NCI-H2107 (cell line): ENCODE measurements at places on chromosomes 7 and 10.

DNA sequence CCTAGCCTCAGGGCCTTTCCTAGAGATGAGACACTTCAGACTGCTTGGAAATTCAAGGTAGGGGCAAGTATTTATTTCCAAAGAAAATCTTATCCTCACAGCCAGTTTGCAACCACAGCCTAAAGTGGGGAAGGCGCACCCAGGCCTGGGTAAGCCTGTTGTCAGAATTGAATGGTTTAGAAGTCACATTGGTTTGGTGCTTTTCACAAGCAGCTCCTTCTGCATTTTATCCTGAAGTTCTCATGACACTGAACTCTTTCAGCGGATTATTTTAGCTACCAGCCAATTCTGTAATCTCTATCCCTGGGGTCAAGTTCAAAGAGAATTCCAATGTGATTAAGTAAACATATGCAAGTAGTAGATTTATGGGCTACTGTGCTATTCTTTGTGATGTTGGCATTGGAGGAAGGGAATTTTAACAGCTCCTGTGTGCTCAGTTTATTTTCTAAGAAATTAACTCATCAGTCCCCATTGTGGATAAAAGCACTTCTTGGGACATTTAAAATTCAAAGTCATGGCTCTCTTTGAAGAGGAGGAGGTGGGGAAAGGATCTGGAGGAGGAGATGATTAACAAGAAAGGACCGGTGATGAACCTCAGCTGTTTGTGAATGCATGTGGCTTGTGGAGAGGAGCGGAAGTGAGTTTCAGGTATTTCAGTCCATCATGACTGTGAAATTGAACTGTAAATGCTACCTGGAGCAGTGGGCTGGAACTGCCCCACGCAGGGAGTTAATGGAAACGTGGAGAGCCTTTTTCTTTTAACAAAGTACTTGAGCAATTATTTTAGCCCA, 90.2 kb upstream of the CACUL1 start:
- no peak for DNase-seq

GRCh38 chr7:35331730-35332678, 78.1 kb upstream of the TBX20 start:
- no peak for DNase-seq

GRCh38 chr7:2521341-2521745, 1.8 kb downstream of the LFNG start:
- no peak for DNase-seq

DNA sequence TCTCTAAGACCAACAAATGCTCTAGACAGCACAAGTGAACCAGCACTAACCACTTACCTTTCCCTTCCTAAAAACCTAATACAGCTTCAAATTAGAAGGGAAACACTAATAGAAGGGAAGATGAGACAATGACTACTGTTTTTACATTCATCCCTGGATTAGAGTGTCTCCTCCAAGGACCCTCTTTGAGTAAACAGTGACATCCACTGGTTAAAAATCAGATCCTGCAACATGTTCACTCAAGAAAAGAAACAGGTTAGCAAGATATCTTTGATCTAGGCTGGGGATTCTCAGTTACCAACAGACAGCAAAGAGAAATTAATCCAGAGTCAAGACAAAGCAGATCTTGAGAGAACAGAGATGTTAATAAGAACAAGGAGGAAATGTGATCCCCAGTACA, 177.7 kb upstream of the GHITM start:
- DNase-seq: no peak

- no peak for DNase-seq
Observed at GRCh38 chr7:152871005-152871677, 111.6 kb downstream of the ACTR3B start.

DNA sequence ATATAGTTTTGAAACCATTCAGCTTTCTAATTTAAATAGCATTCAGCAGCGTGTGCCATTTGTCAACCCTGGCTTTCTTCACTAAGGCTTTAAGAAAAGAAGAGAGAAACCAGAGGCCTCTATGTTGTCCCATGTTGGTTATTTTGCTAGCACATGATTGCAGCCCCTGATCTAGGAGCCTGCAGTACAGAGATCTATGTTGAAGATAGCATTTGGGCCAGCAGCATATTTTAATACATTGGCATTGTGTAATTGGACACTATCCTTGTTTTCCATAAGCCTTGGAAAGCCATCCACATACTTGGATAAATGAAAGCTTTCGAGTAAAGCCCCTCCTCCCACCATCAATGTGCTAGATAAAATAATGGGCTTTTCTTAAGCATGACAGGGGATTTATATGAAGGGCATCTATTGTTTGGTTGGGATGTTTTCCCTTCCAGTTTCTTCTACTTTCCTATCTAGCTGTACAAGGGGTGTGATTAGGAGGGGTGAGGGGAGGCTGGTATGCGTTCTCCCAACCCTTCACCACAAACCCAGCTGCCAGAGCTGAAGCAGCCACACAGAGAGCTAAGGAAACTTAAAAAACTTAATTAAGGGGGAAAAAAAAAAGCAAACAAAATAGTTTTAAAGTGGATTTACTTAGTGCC, 23.1 kb upstream of the SDHAF3 start:
- DNase-seq: no peak

DNA sequence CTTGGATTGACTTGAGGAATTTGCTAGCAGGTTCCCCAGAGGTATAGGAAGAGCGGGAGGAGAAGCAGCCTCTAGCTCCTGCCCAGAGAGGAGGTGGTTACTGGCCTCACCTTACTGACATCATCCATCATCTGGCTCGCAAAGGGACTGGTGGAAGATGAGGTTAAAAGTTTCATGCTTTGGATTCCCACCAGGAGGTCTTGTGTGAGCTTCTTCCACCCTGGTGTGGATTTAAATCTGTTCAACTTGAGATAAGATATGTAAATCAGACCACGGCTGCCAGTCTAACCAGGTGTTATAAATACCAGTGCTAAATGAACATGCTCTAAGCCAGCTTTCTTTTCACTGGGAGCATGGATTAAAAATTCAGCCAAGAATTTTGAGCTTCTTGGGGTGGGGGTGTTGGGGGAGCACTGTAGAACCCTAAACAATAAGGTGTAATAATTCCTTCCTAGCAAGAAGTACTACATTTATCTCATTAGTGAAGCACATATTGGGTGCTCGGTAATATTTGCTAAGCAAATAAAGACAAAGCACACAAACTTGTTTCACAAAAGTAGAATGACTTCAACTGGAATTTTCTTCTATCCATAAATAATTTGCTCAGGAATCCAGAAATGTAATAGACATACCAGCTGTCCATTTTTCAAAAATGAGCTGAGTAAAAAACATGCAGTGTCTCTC, 7.8 kb downstream of the PROSER2 start:
- no peak for DNase-seq
